ENCODE measurements at places on chromosomes 12 and 14.

DNA sequence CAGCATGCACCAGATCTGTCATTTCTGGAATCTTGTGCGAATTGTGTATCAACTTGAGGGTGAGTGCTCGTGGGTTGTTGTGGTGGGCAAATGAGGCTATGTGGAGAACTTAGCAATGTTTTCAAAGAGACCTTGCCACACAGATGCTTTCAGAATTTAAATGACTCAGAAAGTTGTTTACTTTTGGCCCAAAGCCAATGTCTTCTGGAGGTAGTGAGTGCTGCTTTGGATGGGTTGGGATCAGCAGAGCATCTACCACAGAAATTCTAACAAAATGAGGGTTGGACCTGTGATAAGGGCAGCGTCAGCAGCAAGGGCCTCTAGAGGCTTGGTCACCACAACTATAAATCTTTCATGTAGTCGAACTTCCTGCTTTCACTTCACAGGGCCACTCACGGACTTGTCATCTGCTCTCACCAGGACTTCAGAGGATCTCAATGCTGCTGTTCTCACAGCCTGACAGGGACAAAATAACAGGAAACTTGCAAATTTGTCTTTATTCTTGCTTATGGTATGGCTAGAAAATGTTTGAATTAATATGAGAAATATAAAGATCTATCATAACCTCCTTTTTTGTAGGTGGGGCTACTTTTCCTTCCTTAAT lies 111.4 kb downstream of the DACT1 start:
- peak; percentile 93 for DNase-seq

- DNase-seq = no peak
These were observed 16.3 kb downstream of the CAPZA3 start for GRCh38 chr12:18754124-18754707.

GRCh38 chr12:12081836-12082497 lies 11.2 kb downstream of the BCL2L14 start:
- peak; percentile 74 for DNase-seq

GRCh38 chr14:24370748-24371147 lies 2.8 kb downstream of the NFATC4 start:
- DNase-seq = no peak

- no peak for DNase-seq
These were observed 33.7 kb upstream of the PYGL start for GRCh38 chr14:50977863-50978528.

DNA sequence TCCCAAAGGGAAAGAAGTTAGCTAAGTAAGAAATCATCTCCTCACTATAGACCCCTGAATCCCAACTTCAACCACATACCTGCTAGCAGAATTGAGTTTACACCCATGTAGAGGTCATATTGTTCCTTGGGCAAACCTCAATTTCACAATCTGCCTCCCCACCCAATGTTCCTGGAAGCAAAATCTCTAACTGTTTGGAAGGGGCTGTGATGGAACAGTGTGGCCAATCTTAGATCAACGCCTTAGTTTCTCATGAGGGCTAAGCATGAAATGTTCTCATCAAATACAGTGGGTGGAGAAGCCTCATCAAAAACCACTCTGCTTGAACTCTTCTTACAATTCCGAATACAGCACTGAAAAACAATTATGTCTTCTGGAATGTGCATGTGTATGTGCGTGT lies 284.0 kb upstream of the NOS1 start:
- no peak for DNase-seq

- no peak for DNase-seq
These were observed 295.1 kb downstream of the GRIN2B start for GRCh38 chr12:13686260-13686659.

DNA sequence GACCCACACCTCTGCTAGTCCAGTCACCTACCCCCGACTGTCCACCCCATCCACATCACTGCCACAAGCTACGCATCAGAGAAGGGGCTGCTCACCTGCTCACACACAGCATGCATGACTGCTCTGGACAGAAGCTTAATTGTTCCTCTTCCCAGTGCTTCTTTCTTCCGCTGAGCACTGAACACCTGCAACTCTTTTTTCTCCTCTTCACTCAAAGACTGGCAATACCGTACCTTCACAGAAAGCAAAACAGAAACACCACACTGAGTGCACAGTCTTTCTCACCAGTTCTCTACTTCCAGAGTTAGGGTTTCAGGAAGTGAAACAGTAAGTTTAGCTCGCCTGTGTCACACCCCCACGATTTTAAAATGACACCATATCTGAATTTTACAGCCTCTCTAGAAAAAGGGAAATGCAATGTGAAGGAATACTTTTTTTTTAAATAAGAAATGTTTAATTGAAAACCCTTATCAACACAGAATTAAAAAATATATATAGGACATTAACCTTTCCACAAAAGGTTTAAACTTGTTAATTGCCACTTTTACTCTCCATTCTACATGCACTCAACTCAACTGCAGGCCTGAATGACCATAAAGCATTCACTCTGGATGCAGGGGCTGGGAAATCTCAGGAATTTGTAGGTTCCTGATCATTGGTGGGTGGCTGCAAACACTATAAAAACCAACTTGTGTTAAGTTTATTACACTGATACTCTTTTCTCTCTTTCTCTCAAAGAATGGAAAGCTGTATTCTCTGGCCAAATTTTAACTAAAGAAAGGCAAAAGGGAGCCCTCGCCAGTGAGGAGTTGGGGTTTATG lies 120.0 kb downstream of the PRICKLE1 start:
- no peak for DNase-seq

DNA sequence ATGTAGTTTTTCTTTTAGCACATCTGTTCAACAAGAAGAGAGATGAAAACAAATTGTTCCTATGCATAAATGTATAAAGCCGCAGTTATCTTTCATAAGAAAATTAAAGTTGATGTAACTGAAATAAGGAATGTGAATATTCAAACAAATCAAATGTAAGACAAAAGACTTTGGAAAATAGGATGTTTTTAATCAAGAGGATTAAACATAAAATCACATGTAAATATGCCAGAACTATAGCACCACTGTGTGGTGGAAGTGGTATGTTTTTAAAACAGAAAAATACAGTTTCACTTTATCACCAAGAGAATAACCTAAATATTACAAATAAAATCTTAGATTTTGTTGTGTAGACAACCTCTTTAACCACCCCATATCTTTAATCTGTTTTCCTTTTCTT lies 40.4 kb downstream of the CAPS2 start:
- DNase-seq = peak; percentile 34

All from LoVo (cell line).